GM19239 (cell line): ENCODE measurements at places on chromosomes 7 and 10.

- no peak for DNase-seq
Observed at GRCh38 chr10:122441961-122442360, 12.5 kb upstream of the ARMS2 start.

GRCh38 chr7:64046041-64046389, 781 bp downstream of the ZNF727 start:
- DNase-seq: no peak

GRCh38 chr7:49623943-49624342, 149.5 kb upstream of the VWC2 start:
- no peak for DNase-seq

- no peak for DNase-seq
Observed at GRCh38 chr7:149102666-149103065, 12.1 kb upstream of the ZNF786 start.

GRCh38 chr10:44459671-44460070, 74.8 kb upstream of the CXCL12 start:
- no peak for DNase-seq

DNA sequence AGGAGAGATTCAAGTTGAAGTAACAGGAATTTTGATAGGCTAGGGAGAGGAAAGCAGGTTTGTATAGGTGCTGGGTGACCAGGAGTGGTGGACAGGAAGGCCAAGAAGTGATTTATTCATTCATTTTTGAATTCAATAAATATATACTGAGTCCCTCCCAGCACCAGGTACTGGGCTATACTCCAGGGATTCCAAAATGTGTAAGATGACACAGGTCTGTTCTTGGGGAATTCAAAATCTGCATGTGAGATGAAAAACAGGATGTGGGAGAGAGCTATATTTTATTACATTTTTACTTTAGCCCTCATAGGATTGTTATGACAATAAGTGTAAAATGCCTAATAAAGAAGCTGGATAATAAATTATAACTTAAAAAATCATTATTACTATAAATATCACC, 134.9 kb downstream of the ANK3 start:
- DNase-seq: no peak

- DNase-seq: no peak
Observed at GRCh38 chr7:75565132-75565837, 73.2 kb downstream of the SPDYE5 start.

DNA sequence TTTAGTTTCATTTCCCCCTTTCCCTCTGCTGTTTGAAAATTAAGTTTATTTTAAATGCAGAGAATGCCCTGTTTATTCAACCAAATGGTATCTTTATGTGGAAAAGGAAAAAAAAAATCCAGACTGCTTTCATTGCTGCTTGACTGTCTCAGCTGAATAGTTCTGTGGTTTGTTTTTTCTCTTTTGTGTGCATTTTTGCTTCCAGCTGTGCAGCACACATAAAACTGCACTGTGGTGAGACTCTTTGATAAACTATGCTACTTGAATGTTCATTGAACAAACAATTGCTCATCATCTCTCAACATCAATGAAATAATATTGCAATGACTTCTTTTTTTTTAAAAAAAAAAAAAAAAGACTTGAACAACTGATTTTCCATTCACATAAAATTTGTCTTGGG, 78.6 kb upstream of the GLI3 start:
- DNase-seq: no peak

GRCh38 chr10:12018438-12019282, 23.9 kb downstream of the UPF2 start:
- no peak for DNase-seq

DNA sequence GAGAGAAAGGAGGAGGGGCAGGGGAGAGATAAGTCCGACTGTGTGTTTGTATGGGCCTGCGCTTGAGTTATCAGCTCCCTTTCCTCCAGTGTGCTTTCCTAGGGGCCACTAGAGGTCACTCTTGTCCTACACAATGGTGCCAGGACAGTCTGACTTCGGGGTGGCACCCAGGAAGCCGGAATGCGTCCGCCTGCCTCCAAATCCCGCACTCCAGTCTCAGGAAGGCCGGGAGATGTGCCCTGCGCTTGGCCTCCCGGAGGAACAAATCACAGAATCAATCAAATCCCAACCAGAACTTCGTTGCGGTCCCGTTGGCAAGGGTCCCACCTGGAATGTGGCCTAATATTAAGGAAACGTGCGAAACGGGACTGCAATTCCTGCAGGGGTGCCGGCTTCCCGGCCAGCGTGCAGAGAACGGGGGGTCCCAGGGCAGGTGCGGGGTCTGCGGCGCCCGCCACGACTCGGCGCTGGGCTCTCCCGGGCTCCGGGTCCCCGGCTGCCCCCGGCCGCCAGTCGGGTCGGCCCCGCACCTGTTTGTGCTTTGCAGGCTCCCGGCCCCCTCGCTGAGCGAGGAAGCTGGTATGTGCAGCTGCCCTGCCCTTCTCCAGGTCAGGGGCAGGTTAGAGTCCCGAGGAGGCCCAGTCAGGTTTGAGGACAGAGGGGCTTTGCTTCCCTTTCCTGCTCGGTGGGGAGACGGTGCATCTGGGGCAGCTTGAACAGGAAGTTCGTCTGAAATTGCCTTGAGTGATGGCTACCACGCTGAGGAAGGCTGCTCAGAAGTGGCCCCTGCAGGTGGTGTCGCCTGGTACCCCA, 21.0 kb upstream of the HPS1 start:
- peak; percentile 83 for DNase-seq

DNA sequence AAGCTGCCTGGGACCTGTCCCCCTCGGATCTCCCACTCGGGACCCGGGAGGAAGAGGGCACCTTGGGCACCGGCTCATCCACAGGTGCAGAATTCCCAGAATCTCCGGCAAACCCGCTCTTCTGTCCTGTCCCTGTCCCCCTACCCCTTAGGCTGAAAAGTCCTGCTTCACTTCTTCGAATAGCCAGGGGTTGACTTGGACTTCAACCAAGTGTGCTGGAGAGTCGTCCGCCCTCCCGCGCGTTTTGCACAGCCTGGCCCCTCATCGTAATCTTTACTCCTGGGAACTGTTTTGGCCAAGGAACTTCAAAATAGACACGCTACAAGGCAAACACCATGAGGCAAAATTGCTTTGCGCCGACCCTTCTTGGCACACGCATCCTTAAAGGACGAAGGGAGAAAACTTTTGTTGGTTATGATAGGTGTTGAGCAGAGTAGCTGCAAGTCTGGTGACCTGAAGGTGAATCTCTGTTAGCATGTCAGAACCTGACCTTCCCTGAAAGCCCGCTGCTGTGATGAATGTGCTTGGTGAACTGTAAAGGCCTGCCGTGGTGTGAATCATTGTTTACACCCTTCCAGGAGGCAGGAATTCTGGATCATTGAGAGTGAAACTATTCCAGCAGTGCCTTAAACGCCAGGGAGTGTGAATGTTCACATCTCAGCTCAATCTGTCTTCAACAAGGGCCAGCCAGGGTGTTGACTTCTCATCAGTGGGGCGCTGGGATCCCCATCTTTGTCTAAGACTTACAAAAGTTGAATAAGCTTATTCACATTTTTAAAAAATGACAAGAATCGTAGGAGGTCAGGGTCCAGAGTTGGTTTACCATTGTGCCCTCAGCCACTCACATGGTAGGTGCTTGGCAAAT, 589 bp upstream of the RAPGEF5 start:
- no peak for DNase-seq

DNA sequence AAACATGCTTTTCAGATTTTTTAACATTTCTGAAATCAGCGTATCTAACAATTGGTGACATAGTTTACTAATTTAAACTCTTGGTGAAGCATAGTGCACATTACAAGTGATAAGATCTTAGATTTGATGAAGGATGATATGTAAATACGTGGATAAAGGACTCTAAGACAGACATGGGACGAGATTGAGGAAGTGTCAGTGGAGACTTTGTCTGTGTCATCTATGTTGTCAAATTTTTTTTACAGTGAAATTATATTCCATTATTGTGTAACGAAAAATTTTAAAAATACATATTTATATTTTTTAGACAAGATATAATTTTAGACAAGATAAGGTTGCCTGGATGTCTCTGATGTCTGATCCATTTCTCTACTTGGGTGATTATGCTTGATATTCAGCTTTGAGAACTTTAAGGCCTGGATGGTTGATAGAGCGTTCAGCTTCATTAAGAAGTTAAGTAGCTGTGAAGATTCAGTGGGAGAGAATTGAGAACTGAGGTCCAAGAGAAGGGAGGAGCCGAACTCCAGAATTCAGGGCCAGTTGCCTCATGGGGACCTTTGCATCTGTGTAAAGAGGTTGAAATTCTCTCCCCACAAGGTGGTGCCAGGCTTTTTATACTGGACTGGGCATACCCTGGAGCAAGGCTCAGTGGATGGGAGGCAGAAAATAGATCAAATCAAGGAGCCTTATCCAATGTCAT, 62.7 kb downstream of the KAT6B start:
- DNase-seq: no peak

- no peak for DNase-seq
Observed at GRCh38 chr7:47179812-47180515, 401.9 kb downstream of the TNS3 start.

DNA sequence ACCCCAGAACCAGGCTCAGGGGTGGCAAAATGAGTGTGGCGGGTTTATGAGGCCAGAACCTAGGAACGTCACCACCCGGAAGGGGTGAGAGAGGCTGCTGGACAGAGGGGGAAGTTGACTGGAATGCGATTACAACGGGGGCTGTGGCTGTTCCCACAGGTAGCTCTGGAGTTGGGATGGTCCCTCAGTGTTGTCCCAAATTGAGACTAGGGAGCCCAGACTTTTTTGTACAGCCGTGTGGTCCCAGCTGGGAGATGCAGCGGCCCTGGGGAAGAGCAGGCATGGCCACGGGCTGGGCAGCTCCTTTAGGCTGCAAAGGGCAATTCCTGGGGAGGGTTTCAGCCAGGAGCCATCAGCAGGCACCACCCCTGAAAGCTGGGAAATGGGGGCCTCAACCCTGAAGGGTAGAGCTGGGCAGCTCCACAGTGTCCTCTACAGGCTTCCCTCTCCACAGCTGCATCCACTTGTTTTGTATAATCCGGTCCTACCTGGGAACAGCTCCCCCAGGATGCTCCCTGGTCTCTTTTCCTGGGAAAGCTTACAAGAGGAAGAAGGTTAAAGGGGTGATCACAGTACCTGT, 11.0 kb upstream of the GDF10 start:
- no peak for DNase-seq

DNA sequence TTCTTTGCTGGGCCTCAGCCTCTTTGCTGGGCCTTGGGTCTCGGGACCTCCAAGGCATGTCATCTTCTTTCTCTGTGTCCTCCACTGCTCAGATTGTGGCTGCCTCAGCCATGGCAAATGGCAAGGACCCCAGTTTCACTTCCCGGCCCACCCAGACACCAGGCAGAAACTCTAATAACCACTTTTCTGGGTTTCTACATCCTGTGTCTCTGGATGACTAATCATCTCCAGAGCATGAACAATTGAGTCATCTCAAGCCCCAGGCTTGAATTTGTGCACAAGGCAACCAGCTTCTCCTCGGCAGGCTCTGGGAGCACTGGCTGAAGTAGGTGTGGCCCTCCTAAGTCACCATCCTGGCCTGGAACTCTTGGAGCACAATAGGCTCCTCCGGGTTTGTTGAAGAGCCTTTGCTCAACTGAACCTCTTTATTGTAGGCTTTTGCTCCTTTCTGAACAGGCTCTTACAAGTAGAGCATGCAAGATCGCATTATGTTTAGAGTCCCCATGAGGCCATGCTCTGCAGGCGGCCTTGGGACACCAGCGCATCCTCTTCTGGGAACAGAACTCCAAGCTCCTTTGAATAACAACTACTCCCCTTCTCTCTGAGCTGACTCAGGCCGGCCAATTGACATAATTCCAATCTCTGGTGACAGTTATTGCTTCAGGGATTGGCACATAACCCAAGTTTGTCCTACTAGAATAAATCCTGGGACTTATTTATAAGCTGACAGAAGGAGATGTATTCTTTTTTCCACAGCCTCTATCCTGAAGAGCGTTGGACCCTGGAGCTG, 218.1 kb downstream of the WDR11 start:
- DNase-seq: peak; percentile 13

DNA sequence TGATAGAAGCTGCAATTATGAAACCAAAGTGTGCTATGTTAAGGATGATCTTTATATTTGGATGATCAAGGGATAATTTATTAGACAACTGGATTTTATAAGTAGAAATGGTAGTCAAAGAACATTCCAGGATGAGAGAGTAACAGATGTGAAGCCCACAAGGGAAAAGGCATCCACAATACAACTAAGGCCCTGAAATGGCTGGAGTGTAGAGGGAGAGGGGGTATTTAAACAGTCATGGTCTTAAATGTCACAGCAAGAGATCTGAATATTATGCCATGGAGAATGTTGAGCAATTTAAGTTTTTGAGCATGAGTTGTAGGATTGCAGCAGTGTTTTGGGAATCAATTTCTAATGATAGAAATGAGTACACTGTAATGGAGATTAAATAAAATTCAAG, 282.3 kb upstream of the DKK1 start:
- no peak for DNase-seq

DNA sequence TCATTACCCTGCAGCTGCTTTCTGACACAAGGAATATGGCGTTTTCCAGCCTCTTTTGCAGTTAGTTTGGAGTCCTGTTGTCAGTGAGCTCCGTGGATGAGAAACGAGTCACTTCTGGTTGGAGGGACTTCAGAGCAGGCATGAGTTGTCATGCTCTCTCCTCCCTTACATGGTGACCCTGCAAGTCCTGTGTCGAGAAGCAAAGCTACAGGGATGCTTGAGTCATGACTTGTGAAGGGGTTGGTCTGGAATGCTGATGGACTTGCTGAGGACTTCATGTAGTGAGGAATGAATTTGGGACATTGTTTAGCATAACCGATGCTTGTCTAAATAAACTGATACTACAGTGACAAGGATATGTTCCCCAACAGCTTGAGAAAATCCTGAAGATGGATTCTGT, 108.8 kb downstream of the ADCYAP1R1 start:
- no peak for DNase-seq

DNA sequence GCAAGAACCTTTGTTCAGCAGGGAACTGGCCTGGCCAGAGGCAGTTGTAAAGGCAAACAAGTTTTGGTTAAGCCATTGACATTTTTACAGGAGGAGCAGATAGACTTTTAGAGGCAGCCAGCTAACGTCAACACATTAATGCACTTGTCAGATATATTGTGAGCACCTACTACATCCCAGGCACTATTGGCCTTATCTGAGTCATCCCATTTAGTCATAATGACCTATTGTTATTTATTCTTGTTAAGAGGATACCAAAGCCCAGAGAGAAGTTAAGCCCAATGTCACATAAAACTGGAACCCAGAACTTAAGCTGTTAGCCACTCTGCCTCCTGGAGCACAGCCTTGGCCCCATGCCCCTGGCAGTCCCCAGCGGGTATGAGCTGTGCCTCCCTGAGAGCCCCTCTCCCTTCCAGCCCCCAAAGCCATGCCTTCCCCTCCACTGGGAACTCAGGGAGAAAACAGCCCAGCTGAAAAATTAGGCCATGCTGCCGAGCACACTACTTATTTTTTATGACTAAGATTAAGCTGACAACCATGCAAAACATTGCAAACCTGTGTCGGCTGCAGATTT, 32.7 kb upstream of the TRIM8 start:
- DNase-seq: no peak
